Colonic mucosa (tissue), 4 donors: ENCODE measurements at places on chromosomes 2 and 18. TPM values are rescaled to one million over a fixed set of nuclear protein-coding genes. Genes with fewer than 3 reads are reported as not detected.

DNA sequence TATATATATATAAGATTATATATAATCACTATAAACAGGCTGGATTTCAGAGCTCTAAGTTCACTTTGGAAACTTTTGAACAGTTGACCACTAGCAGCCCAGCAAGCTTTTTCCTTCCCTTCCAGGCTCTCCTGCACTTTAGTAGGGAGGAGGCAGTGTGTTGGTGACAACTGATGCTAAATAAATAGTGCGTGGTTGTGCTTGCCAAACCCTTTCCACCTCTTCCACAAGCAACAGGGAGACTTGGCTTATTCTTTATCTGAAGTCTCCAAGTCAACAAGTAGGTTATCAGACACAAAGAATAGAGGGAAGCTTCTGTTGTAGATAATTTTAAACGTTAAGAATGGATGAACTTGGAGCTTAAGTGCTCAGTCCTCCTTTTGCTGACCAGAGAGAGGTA is 408.2 kb upstream of the HNRNPA3 start:
- no peaks in the 10 kb centered on the region for H3K4me1 ChIP-seq
- H3K27me3 ChIP-seq = no peaks in the 10 kb centered on the region
- no peak overlapping the region for H3K27ac ChIP-seq
- no peak for DNase-seq
- H3K36me3 ChIP-seq = no peaks in the 10 kb centered on the region
- H3K4me3 ChIP-seq = no peak overlapping the region

DNA sequence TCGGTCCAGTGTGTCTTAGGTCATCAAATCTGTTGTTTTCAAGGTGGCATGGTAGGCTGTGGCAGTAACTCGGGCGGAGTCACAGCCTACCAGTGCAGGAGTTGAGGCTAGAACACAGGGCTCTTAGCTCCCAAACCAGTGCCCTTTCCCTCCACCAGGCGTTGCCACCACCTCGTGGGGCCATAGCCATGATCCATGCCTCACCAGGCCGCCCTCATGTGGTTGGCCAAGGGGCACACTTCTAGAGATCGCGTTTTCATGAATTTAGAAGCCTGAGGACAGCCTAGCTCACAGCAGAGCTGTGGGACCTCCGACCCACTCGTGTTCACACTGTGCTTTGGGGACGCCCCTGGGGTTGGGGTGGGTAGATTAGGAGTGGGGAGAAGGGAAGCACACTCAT is 10.6 kb downstream of the SEC11C start:
- H3K4me3 ChIP-seq = no peak overlapping the region
- no peak overlapping the region for H3K27ac ChIP-seq
- no peaks in the 10 kb centered on the region for H3K36me3 ChIP-seq
- H3K27me3 ChIP-seq = no peaks in the 10 kb centered on the region
- DNase-seq = no peak

- no peaks in the 10 kb centered on the region for H3K27me3 ChIP-seq
- peak; percentile 44 for DNase-seq
- no peak overlapping the region for H3K4me3 ChIP-seq
- no peaks in the 10 kb centered on the region for H3K36me3 ChIP-seq
- H3K27ac ChIP-seq = no peak overlapping the region
Measured at GRCh38 chr2:86368161-86368824, 30.9 kb upstream of the REEP1 start.

DNA sequence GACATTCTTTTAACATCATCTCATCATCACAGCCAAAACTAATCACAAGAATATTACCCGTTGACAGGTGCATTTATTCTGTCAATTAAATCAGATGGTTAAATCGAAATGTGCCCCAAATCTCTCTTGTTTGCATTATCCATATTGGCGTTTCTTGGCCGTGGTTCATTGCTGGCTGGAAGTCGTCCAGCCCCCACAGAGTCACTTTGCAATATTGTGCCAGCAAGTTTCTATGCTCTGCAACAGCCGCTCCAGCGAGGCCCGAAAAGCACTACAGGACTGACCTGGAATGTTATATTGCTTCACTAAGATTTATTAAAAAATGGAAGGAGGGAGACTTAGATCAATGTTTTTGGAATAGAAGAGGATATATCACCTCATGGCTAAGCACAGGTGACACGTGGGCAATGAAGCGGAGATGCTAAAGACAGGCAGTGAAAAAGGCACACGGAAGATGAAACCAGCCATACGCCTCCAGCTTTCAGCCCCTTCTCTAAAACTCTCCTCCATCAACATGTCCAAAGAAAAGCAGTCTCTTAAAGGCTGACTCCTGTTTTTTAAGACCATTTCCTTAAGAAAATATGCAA is 176.8 kb upstream of the VRK2 start:
- no peaks in the 10 kb centered on the region for H3K27me3 ChIP-seq
- H3K36me3 ChIP-seq = no peaks in the 10 kb centered on the region
- no peak overlapping the region for H3K4me3 ChIP-seq
- DNase-seq = no peak

DNA sequence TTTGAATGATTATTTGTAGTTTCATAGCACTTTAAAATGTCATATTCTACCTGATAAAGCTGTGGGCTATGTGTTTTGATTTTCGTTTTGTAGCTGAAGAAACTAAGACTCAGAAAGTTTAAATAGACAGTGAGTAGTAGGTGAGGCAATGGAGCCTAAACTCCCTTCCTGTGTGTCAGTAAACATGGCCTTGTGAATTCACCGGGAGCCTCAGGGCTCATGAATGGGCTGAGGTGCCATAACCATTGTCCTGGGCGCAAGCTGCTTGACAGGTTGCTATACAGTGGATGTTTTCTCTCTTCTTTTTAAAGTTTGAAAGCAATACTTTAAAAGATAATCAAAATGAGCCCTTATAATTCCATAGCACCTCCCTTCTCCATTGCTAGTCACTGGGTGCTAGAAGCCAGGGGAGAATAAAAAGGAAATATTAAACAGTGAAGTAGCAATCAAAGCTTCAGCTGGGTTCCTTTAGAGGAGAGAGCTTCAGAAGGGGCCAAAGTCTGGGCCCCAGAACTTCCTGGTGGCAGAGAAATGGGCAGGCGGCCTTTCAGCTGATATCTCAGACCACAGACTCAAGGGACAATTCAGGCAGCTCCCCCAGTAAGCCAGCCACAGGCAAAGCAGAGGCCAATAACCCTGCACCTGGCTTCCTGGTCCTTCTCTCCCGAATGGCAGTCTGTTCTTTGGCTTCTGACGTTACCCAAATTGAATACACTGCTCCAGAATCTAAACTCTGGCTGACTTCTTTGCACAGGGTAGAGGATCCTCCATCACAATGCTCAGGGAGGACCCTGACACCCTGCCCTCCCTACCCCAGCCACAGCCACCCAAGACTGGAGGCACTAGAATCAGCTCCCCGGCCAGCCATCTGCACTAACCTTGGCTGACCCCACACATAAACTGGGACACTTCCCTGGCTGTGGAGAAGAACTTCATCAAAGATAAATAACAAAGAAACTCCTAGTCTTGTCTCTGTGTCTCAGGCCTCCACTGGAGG is 51.8 kb upstream of the NPAS2 start:
- peak overlapping the region; percentile 18 for H3K27ac ChIP-seq
- H3K4me3 ChIP-seq = no peak overlapping the region
- H3K27me3 ChIP-seq = no peaks in the 10 kb centered on the region
- H3K4me1 ChIP-seq = no peaks in the 10 kb centered on the region
- H3K36me3 ChIP-seq = no peaks in the 10 kb centered on the region

DNA sequence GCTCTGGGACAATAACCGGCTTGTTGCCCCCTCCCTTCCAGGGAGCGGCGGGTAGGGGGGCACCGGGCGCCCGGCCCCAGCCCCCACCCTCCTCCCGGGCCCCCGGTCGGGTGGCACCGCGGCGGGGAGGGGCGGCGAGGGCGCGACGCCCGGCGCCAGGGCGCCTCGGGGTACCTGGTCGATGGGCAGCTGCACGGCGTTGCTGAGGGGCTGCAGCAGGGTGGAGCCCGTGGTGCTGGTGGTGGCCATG is 193 bp downstream of the MBOAT2 start:
- DNase-seq = no peak
- H3K27ac ChIP-seq = peak overlapping the region; percentile 42
- H3K4me1 ChIP-seq = no peaks in the 10 kb centered on the region
- H3K4me3 ChIP-seq = peak overlapping the region; percentile 75
- H3K27me3 ChIP-seq = no peaks in the 10 kb centered on the region
- H3K36me3 ChIP-seq = no peaks in the 10 kb centered on the region

- no peaks in the 10 kb centered on the region for H3K4me1 ChIP-seq
- DNase-seq = no peak
- H3K4me3 ChIP-seq = no peak overlapping the region
- H3K36me3 ChIP-seq = no peaks in the 10 kb centered on the region
- no peaks in the 10 kb centered on the region for H3K27me3 ChIP-seq
Measured at GRCh38 chr2:63827749-63828148, 13.9 kb upstream of the UGP2 start.

- no peak overlapping the region for H3K4me3 ChIP-seq
- no peaks in the 10 kb centered on the region for H3K27me3 ChIP-seq
- no peaks in the 10 kb centered on the region for H3K36me3 ChIP-seq
- DNase-seq = no peak
Measured at GRCh38 chr2:98472132-98472650, 27.5 kb downstream of the INPP4A start.

DNA sequence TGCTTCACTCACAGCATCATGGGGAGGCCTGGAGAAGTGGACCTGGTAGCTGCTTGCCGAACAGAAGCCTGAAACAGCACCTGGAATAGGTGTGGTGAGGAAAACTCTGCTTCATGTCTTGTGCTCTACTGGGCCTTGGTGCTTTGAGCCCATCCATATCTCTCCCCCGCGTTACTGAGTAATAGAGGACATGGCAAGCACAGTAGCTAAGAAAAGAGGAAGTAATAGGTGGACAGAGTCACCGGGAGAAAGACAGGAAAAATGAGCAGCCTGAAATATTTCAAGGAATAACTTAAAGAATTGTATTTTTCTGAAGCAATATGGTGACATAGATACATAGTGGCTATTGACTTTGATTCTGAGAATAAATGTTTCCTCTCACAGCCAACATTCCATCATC is 14.0 kb upstream of the HNMT start:
- H3K4me1 ChIP-seq = peaks cover 6% of the 10 kb centered on the region
- H3K27ac ChIP-seq = no peak overlapping the region
- no peaks in the 10 kb centered on the region for H3K36me3 ChIP-seq
- DNase-seq = no peak

DNA sequence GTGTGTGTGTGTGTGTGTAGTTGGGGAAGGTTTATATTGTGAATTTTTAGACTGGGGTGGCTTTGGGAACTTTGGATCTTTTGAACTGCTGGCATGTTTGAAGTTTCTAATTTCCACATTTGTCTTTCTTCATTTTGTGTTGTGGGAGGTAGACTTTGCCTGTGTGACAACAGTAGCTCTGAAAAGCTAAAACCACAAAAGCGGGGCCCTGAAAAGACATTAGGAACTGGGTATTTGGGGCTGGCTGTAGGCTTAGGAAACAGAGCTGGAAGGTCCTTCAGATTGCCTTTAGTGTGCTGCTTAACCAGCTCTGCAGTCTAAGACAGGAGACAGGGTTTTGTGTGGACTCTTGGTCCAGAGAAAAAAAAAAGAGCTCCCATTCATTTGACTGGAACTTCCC is 27.2 kb upstream of the DOCK10 start:
- no peak overlapping the region for H3K4me3 ChIP-seq
- no peak overlapping the region for H3K27ac ChIP-seq
- H3K36me3 ChIP-seq = no peaks in the 10 kb centered on the region
- no peaks in the 10 kb centered on the region for H3K4me1 ChIP-seq
- DNase-seq = no peak
- H3K27me3 ChIP-seq = no peaks in the 10 kb centered on the region

DNA sequence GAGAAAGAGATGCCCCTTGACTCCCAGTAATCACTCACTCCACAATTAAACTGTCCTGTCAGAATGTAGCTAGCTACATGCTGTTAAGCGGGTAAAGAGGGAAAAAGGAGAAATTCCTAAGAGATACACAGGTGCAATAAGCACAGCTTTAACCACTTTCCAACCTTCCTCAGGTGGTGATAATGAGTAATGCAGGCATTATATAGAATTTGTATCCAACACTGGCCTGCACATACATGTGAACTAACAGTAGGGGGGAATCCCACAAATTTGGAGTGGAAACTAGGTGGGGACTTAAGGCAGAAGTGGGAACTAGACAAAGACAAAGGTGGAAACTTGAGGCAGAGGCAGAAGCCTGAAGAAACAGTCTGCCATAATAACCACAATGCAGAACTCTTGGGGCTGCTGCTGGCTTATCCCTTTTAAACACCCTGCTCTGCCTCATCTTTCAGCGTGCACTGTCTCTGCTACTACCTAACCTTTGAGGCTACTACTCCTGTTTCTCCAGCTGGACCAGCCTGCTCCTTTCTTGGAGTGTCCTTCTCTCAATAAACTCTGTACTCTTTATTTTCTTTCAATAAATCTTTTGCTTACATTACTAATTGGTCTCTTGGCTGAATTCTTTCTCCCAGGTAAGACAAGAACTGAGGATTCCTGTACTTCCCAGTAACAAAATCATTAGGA is 259.7 kb downstream of the PDE11A start:
- H3K27ac ChIP-seq = no peak overlapping the region
- H3K4me3 ChIP-seq = no peak overlapping the region
- H3K27me3 ChIP-seq = no peaks in the 10 kb centered on the region
- H3K4me1 ChIP-seq = no peaks in the 10 kb centered on the region
- no peaks in the 10 kb centered on the region for H3K36me3 ChIP-seq

- H3K4me3 ChIP-seq = no peak overlapping the region
- no peak for DNase-seq
- no peaks in the 10 kb centered on the region for H3K4me1 ChIP-seq
Measured at GRCh38 chr2:47724221-47724981, 58.5 kb upstream of the MSH6 start.

The AFTPH gene
- total RNA-seq = 67.3 TPM

GRCh38 chr2:32425719-32426141 is 68.9 kb downstream of the BIRC6 start:
- H3K36me3 ChIP-seq = no peaks in the 10 kb centered on the region
- no peak overlapping the region for H3K27ac ChIP-seq
- no peaks in the 10 kb centered on the region for H3K27me3 ChIP-seq
- H3K4me3 ChIP-seq = no peak overlapping the region

GRCh38 chr2:59217360-59217759 is 976.2 kb upstream of the FANCL start:
- no peak overlapping the region for H3K27ac ChIP-seq
- H3K27me3 ChIP-seq = no peaks in the 10 kb centered on the region
- no peak for DNase-seq
- no peaks in the 10 kb centered on the region for H3K4me1 ChIP-seq

The RAB31 gene
- 16.0 TPM for total RNA-seq

The DHX57 gene
- 14.7 TPM for total RNA-seq

- H3K4me3 ChIP-seq = no peak overlapping the region
- DNase-seq = no peak
- no peaks in the 10 kb centered on the region for H3K36me3 ChIP-seq
Measured at GRCh38 chr2:56211048-56211447, 27.3 kb downstream of the CCDC85A start.
